Activated naive CD4-positive, alpha-beta T cell treated with anti-CD3 and anti-CD28 coated beads for 36 hours (primary cell): ENCODE measurements at places on chromosomes 11 and 22. TPM values are rescaled to one million over a fixed set of nuclear protein-coding genes. Genes with fewer than 3 reads are reported as not detected.

POLD3 gene
- 91.9 TPM for total RNA-seq

CRYBB2 gene
- not detected for total RNA-seq

ART1 gene
- total RNA-seq: not detected

PGA3 gene
- total RNA-seq: not detected

LMF2 gene
- total RNA-seq: 41.4 TPM

TRIM49 gene
- total RNA-seq: not detected

SYT7 gene
- not detected for total RNA-seq

DNA sequence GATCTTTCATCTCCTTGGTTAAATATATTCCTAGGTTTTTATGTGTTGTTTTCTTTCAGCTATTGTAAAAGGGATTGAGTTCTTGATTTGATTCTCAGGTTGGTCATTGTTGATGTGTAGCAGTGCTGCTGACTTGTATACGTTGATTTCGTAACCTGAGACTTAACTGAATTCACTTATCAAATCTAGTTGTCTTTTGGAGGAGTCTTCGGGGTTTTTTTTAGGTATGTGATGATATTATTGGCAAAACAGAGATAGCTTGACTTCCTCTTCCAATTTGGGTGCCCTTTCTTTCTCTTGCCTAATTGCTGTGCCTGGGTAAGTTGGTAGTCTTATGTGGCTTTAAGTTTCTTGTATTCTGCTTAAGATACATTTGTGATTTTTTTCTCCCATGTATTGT, 52.8 kb downstream of the CBL start:
- no peak for DNase-seq

DNA sequence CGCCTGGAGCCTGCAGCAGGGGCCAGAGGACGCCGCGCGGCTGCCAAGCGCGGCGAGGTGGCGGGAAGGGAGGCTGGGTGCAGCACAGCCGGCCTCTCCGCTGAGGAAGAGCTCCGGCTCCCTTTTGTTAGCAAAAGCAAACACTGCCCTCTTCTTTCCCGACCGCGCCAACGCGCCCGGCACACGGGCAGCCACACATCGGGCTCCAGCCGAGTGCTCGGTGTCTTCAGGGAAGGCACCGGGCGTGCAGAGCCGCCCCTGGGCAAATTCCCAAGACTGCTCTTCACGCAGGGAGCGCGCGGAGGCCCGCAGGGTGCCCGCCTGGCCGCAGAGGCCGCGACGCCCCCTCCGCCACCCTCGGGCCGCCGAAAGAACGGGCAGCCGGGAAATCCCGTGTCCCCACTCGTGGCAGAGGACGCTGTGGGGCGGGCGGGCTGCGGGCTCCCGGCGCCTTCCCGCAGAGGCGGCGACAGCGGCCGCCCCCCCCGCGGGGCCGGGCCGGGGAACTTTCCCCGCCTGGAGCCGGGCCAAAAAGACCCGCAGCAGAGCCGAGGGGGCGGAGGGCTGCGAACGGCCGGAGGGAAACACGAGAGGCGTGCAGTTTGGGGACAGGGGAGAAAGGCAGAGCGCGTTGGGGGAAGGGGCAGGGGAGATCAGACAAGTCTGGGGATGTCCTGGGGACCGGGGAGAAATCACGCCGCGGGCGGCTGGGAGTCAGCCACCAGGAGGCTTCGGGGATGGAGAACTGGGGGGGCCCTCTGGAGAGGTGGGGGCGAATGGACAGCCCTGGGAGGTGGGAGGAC, 931 bp downstream of the CADM1 start:
- DNase-seq: peak; percentile 38

DNA sequence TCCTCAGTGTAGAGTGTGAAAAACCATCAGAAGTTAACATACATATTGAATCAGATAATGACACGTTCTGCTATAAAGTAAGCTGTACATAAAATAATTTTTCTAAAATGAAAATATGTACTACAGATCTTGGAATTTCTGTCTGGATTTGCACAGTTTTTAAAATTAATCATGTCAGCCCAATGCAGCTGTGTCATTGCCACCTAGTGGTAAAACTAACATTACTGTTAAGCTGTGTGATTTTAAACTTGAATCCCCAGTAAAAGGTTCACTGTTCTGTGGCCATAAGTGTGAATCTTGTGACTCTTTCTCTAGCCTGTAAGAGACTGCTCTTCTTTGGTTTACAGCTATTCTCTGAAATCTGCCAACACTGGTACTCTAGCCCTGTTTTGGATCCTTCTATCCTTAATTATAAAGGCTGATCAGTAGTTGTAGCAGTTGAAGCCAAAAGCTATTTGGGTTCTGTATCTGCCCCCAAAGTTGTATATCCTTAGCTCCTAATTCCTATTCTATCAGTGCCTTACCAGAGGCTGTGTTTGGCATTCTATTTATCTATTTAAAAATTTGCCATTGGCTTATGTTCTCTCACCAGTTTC, 4.0 kb downstream of the JRKL start:
- no peak for DNase-seq

DNA sequence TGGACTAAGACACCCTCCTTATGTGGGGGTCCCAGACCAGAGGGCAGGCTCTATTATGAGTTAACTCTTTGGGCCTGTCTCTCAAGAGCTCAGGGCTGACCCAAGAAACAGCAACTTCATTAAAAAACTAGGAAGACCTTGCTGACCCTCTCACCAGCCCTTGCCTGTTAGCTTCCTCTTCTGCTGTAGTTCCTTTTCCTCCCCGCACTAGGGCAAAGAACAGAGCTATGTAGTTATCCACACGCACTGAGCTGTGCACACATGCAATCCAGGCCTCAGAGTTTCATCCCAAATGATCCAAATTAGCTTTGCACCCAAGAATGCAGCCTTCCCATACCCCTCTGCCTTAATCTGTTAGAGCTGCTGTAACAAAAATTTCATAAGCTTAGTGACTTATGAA, 539.6 kb upstream of the CADM1 start:
- no peak for DNase-seq

- DNase-seq: no peak
Measured at GRCh38 chr11:134577751-134578395, 165.8 kb upstream of the B3GAT1 start.

GRCh38 chr11:47904048-47904447, 55.9 kb upstream of the NUP160 start:
- no peak for DNase-seq

GRCh38 chr22:37464181-37464580, 22.0 kb downstream of the MFNG start:
- DNase-seq: no peak

DNA sequence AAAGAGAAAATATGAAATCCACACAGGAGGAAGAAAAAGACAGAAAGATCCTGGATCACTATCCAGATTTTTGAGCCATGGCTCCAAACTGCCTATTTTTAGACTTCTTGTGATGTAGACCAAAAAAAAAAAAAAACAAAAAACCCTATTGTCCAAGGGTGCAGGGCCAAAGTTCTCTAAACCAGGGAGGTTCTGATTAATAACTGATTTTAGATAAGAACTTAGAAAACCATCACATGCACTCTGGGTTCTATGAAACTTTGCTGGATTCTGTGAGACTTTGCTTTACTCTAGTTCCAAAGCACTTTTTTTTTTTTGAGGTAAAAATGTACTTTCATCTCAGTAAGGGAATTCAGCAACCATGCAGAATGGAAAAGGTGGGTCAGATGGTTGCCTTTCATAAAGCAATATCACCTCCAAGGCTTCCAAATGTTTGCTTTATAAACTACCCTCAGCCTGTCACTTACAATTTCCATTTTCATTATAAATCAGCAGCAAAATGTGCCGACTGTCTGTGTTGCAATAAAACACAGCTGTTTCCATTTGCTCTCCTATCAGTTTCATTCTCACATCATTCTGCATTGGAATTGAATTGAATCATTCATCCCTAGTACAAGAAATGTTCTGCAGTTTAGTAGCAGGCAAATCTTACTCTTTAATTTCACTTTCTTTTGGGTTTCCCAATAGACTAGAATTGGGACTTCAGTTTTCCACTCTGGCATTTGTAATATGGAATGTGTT, 1584.3 kb upstream of the RAG2 start:
- no peak for DNase-seq

GRCh38 chr22:46090036-46090591, 60.2 kb upstream of the PPARA start:
- no peak for DNase-seq

DNA sequence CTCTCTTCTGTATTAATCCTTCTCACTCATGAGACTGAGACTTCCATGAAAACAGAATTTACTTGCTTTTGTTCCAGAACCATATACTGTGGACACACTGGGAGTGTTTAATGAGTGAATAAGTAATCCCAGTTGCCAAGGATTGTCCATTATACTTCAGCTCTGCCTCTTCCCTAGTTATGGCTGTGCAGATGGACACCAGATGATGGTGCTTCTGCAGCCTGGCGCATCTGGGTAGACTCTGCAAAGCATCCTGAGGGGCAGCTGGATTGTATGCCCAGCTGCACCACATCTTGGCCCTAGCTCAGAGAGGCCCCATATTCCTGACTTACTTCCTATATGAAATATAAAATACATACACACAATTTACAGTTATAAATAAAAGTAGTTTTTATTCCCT, 43.5 kb downstream of the DBX1 start:
- no peak for DNase-seq

DNA sequence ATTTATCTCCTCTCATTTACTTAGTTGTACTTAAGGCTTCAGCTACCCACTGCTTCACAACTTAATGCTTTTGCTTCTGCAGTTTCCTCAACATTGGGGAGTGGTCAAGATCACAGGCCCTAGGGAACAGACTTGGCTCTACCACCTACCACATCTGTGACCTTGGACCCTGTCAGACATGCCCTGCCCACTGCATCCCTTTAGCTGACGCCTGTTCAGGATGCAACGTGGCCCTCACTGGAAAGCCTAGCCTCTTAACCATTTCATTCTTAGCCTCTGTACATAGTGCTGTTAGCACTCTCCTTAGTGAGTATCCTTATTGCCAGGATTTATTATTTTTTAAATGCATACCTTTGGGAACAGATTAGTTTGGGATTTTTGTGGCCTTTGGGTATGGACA, 34.4 kb downstream of the TNRC6B start:
- DNase-seq: no peak

- DNase-seq: no peak
Measured at GRCh38 chr22:48263431-48263765, 1500.9 kb downstream of the TBC1D22A start.

- DNase-seq: no peak
Measured at GRCh38 chr11:93765551-93765950, 18.5 kb upstream of the MED17 start.
